ENCODE measurements at places on chromosomes 12 and 14. TPM values are rescaled to one million over a fixed set of nuclear protein-coding genes. Genes with fewer than 3 reads are reported as not detected.

DNA sequence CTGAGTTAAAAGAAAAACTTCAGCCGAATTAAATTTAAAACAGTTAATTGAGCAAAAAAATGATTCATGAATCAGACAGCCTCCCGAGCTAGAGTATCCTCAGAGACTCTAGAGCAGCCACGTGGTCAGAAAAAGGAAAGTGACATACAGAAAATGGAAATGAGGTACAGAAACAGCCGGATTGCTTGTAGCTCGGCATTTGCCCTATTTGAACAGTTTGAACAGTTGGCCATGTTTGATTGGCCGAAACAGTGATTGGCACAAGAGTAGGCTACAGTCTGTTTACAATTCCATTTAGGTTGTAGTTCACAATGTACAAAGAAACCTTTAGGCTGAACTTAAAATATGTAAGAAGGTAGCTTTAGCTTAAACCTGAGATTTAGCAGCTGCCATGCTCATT is 12.9 kb upstream of the OXA1L start:
- DNase-seq, result no peak

GRCh38 chr14:59275668-59276067 is 87.2 kb downstream of the DAAM1 start:
- no peak for DNase-seq

GRCh38 chr12:19246933-19247332 is 117.4 kb downstream of the PLEKHA5 start:
- no peak for DNase-seq

SELPLG gene
- 14.3 TPM for total RNA-seq

- no peak for DNase-seq
Measured at GRCh38 chr14:63981569-63981968, 128.8 kb downstream of the SYNE2 start.

- no peak for DNase-seq
Measured at GRCh38 chr12:69459477-69459876, 10.7 kb upstream of the FRS2 start.

- peak; percentile 79 for DNase-seq
Measured at GRCh38 chr12:63882844-63883243, 38.3 kb downstream of the SRGAP1 start.

DNA sequence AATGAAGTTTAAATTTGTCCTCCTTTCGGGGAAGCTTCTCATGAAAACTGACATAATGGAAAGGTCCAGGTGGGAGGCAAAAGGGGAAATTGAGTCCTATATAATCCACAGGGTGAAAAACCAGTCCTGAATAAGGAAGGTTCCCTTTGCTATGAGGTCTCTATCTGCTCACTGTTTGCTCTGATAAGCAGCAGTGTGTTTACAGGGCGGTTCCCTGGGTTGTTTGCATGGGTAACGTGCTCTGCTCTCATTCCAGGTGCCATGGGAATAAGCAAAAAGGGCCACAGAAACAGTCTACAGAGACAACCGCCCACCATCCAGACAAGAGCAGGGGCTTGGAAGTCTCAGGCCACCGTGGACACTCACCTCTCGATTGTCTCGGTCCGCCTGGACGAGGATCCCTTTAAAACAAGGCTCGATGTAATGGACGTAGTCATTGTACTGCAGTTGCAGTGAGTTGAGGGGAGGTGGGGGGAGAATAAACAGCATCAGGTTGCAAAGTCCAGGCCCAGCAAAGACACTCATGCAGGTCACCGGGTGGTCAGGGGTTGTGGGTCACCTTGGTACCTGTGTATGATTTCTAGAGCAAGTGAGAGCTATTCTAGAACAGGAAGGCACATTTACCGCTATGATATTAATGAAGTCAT is 32.7 kb downstream of the CACNA2D4 start:
- no peak for DNase-seq

DNA sequence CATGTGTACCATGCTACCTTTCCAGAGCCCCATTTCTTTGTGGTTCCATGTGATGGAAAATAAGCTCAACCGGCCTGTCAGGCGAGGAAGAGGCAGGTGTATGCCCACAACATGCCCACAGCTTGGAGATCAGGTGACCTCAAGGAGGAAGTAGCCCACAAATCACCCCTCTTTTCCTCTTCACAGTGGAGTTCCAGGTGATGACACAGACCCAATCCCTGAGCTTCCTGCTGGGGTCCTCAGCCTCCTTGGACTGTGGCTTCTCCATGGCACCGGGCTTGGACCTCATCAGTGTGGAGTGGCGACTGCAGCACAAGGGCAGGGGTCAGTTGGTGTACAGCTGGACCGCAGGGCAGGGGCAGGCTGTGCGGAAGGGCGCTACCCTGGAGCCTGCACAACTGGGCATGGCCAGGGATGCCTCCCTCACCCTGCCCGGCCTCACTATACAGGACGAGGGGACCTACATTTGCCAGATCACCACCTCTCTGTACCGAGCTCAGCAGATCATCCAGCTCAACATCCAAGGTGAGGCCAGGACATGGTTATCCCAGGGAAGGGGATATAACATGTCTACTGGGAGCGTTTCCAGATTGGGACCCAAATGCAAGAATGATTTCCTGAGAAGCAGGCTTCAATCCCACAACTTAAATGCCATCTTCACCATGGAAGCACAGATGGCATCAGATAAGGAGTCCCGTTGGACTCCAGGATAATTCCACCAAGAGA is 5.5 kb downstream of the TAPBPL start:
- no peak for DNase-seq

DNA sequence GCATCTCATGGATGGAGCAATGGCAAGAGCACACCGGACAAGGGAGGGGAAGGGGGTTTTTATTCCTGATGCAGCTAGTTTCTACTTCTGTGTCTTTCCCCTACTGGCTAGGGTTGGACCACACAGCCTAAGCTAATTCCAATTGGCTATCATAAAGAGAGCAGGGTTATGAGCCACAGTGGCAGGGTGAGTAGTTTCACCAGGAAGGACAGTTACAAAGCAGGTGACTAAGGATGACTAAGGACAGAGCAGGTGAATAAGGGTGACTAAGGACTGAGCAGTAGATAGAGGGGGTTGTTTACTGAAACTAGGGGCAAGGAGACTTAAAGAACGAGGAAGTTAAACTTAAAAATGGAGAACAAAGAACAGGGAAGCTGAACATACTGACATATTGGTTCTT is 321.4 kb upstream of the SEL1L start:
- DNase-seq, result no peak

SLCO1B1 gene
- total RNA-seq, result not detected

DNA sequence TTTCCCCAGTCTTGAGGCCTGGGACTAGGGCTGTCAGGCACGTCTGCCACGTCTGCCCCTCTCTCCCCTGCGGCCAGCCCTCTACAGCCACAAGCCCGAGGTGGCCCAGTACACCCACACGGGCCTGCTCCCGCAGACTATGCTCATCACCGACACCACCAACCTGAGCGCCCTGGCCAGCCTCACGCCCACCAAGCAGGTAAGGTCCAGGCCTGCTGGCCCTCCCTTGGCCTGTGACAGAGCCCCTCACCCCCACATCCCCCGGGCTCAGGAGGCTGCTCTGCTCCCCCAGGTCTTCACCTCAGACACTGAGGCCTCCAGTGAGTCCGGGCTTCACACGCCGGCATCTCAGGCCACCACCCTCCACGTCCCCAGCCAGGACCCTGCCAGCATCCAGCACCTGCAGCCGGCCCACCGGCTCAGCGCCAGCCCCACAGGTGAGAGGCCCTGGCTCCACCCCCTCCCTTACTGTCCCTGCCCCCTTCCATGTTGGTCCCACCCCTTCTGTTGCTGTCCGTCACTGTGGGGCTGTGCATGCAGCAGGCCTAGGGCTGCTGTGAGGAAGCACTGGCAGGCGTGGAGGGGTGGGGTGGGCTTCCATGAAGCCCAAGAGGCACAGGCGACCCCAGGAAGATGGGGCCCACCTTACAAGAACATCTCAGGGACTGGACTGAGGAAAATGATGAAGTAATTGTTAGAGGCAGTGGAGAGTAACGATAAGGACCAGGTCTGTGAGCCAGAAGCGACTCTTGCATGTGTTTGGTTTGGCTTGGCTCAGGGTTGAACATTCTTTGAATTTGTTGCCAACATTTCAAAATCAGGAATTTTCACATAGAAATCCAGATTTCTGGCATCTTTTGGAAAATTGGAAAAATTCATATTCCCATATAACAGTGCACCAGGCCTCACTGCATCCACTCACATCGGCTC is 16.8 kb downstream of the C12orf43 start:
- no peak for DNase-seq

TFCP2 gene
- 31.2 TPM for total RNA-seq

GPRC5D gene
- total RNA-seq, result 0.25 TPM

TAC3 gene
- not detected for total RNA-seq

- DNase-seq, result no peak
Measured at GRCh38 chr14:33940561-33941011, 10.3 kb downstream of the EGLN3 start.

GRCh38 chr12:4392223-4392742 is 12.8 kb upstream of the FGF23 start:
- no peak for DNase-seq

IL31 gene
- not detected for total RNA-seq

DNA sequence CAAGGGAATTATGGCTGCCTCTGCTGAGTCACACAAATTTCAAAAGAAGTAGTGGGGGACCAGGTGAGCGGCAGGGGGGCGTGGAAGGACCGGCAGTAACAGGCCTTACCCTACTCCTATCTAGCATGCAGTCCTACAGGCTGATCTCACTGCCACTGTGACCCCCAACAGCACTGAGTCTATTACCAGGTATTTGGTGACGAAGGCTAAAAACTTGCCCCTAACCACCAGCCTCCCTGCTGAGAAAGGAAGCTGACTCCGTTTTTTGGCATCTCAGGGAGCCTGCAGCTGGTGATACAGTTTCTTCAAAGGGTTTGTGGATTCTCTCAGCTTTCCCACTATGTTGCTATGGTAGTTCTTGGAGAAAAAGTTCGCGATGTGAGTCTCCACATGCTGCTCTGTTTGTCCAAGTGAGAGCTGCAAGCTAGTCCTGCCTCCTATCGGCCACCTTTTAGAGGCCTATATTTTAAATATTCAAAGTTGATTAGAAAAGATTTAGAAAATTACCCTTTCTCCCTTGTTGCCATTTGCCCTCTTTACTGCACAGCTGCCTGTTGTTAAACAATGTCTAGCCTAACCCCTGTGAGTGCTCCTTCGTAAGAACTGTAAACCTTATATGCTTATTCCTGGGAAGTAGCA is 57.1 kb upstream of the SLCO1B1 start:
- DNase-seq, result no peak

DNA sequence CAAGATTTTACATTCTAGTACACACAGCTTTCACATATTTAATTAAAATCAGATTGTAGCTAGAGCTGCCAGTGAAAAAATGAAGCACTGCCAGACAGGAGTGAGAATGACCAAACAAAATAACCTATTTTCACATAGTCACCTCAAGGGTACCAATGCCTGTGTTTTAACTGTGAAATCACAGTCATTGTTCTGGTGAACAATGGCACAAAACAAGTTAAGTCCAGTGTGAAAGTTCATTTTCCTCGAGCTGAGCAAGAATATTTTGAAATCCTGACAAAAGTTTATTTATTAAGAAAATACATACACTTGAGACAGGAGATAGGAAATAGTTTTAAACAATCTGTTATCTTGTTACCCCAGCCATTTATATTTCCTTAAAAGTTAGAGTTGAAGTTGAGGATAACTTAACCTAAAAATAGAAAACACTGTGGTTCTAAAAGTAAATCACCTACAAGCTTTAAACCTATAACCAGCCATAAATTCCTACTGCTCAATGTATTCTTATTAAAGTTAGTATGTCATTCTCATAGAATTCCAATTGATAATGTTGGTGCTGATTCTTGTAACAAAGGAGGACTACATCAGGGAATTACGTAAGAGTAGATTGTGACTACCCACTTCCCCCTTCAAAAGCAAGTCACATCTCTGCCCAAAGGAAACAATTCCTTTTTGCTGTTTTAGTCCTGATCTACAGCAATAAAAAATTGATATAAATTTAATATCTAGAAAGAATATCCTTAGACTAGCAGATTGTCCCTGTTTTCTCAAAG is 15.9 kb downstream of the DENND5B start:
- no peak for DNase-seq

GRCh38 chr14:76589246-76589645 is 172.0 kb upstream of the VASH1 start:
- DNase-seq, result no peak

GRCh38 chr12:103829092-103829491 is 11.9 kb downstream of the NT5DC3 start:
- no peak for DNase-seq

POLE2 gene
- total RNA-seq, result 2.6 TPM

KCNK10 gene
- total RNA-seq, result 0.54 TPM

- no peak for DNase-seq
Measured at GRCh38 chr12:40988355-40988754, 199.8 kb upstream of the PDZRN4 start.

DNA sequence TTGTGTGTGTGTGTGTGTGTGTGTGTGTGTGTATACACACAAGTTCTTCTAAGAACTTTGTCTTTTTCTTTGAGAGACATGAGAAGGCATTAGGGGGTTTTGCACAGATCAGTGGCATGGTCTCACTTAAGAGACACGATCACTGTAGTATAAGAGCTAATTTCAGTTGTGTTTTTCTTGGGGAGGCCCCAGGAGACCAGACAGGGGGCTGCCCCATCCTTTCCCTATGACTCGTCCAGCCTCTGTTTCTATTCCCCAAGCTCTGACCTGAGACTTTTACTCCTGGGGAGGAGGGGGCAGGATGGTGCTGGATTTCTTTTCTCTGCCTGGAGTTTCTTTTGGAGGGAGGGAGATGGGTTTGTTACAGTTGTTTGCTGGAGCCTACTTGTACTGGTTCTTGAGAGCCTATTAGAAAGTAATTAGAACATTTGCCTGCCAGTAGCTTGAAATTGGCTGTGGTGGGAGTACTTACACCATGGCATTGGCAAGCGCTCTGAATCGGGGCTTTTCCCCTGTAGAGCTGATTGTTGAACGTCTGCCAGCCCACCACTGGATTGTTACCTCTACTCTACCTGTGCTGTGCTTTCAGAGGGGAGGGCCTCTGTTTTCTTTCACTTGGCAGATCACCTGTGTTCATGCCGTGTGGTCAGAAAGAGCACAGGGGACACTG is 109.5 kb downstream of the TSPAN9 start:
- no peak for DNase-seq

DNA sequence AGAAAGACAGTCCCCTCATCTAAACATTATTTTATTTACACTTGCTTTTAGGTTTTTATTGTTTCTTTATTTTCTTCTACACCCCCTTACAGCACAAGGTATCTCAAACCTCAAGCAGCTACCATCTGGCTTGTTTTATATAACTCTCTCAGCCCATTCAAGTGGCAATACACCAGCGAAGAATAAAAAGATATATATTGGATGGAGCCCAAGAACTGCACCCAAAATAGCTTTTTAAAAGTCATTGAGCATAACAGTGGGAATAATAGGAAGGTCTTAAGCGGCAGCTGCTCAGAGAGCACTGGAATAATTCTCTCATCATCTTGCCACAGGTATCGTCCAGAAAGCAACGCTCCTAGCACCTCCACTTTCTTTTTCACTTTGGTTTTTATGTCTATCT is 322.5 kb downstream of the SYT1 start:
- DNase-seq, result no peak

DNA sequence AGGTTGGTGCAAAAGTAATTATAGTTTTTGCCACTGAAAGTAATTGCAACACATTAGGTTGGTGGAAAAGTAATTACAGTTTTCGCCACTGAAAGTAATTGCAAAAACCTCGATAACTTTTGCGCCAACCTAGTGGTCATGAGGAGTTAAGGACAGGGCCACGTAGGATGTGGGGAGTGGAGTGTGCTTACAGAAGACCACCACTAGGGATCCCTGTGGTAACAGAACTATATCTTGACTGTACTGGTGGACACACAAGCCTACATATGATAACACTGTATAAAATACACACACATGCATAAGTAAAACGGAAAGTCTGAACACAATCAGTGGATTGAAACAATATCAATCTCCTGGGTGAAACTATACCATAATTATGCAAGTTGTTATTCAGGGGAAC is 187.4 kb upstream of the ABCD2 start:
- DNase-seq, result no peak
